ENCODE measurements at places on chromosomes 3 and 15.

GRCh38 chr15:53713218-53713617 lies 46.2 kb downstream of the WDR72 start:
- H3K4me1 ChIP-seq, result no peaks in the 10 kb centered on the region
- peaks cover 39% of the 10 kb centered on the region for H3K27me3 ChIP-seq
- H3K4me3 ChIP-seq, result no peak overlapping the region
- DNase-seq, result no peak

DNA sequence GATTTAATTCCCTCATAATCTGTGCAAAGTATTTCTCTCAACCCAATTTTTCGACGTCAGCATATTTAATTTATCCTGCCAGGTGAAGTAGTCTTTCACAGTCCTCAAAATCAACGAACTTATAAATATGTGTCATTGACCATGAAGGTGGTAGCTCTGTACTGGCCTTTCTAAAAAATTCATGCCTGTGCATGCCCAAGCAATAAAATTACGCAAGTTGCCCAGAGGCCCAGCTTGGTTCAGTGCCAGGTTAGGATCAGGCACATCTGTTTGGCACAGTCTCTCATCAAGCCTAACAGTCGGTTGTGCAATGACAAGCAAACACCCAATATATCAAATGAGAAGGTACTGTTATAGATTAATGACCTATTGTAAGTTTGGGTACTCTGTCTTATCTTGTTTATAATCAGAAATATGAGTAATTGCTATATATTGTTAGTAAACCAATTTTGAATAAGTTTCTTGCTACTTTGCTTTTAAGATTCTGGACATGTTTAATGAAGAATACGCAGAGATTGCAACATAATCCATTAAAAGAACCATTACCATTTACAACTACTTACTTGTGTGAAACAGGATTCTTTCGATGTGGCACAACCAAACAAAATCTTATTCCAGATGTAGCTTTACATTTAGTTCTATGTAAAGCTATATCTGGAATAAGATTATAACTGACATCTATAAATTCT lies 159.0 kb upstream of the IL12A start:
- no peaks in the 10 kb centered on the region for H3K36me3 ChIP-seq
- H3K27ac ChIP-seq, result peak overlapping the region; percentile 12
- no peak overlapping the region for H3K4me3 ChIP-seq
- H3K4me1 ChIP-seq, result peaks cover 28% of the 10 kb centered on the region

- H3K27me3 ChIP-seq, result peaks cover 29% of the 10 kb centered on the region
- no peak overlapping the region for H3K27ac ChIP-seq
- DNase-seq, result no peak
- H3K4me3 ChIP-seq, result no peak overlapping the region
- H3K4me1 ChIP-seq, result no peaks in the 10 kb centered on the region
These were observed 40.5 kb downstream of the SST start for GRCh38 chr3:187629711-187630110.

- H3K4me3 ChIP-seq, result no peak overlapping the region
- H3K4me1 ChIP-seq, result peaks cover 7% of the 10 kb centered on the region
- H3K27me3 ChIP-seq, result no peaks in the 10 kb centered on the region
- DNase-seq, result no peak
- no peaks in the 10 kb centered on the region for H3K36me3 ChIP-seq
These were observed 5.3 kb downstream of the BDH1 start for GRCh38 chr3:197550489-197550888.

GRCh38 chr3:188421836-188422540 lies 268.0 kb downstream of the LPP start:
- peak overlapping the region; percentile 70 for H3K27ac ChIP-seq
- DNase-seq, result no peak
- peaks cover 18% of the 10 kb centered on the region for H3K4me1 ChIP-seq
- H3K36me3 ChIP-seq, result no peaks in the 10 kb centered on the region
- H3K4me3 ChIP-seq, result no peak overlapping the region

DNA sequence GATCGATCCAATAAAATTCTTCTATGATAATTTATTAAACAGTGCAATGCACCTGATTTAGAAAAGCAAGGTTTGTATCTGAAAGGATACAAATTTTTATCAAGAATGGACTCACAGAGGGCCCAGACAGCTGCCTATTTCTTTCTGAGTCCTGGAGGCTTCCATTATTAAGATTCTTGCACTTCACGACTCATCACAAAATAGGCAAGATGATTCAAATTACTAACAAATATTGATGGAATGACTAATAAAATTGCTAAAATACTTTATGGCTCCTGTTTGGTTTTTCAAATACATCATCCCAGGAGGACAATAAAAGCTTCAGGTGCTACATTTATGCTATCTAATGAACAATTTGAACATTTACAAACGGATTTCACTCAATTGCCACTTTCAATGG lies 483.0 kb upstream of the AGTR1 start:
- H3K36me3 ChIP-seq, result no peaks in the 10 kb centered on the region
- no peaks in the 10 kb centered on the region for H3K4me1 ChIP-seq
- DNase-seq, result no peak
- H3K4me3 ChIP-seq, result no peak overlapping the region
- H3K27me3 ChIP-seq, result no peaks in the 10 kb centered on the region

GRCh38 chr3:186932281-186933181 lies 2.2 kb downstream of the ST6GAL1 start:
- H3K4me3 ChIP-seq, result peak overlapping the region; percentile 77
- H3K27ac ChIP-seq, result no peak overlapping the region
- peaks cover 6% of the 10 kb centered on the region for H3K4me1 ChIP-seq

DNA sequence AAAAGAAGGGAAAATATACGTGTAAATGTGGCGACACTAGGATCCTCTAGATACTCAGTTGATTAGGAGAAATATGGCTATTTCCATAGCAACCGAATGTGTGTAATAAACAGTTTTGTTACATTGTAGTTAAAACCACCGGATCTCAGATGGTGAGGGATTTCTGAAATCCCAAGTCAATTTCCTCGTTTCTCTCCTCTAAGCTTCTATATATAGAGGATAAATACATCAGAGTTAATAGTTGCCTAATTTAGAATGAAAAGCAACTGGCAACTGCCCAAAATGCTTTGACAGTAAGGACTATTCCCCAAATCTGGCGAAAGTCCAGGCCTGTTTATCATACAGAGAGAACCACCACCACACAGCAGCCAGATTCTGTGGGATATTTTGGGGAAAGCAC lies 112.6 kb downstream of the GABRB3 start:
- H3K4me1 ChIP-seq, result no peaks in the 10 kb centered on the region
- no peaks in the 10 kb centered on the region for H3K36me3 ChIP-seq
- H3K27me3 ChIP-seq, result no peaks in the 10 kb centered on the region
- H3K4me3 ChIP-seq, result no peak overlapping the region
- DNase-seq, result no peak
- H3K27ac ChIP-seq, result no peak overlapping the region

- peak overlapping the region; percentile 84 for H3K4me3 ChIP-seq
- peaks cover 14% of the 10 kb centered on the region for H3K4me1 ChIP-seq
- DNase-seq, result no peak
- no peak overlapping the region for H3K27ac ChIP-seq
- H3K27me3 ChIP-seq, result no peaks in the 10 kb centered on the region
- no peaks in the 10 kb centered on the region for H3K36me3 ChIP-seq
These were observed 753 bp downstream of the INAFM2 start for GRCh38 chr15:40323953-40324937.

- peak; percentile 35 for DNase-seq
- H3K4me3 ChIP-seq, result no peak overlapping the region
- H3K27me3 ChIP-seq, result peaks cover 35% of the 10 kb centered on the region
- no peaks in the 10 kb centered on the region for H3K4me1 ChIP-seq
These were observed 29.6 kb upstream of the SELENOK start for GRCh38 chr3:53921296-53921695.

DNA sequence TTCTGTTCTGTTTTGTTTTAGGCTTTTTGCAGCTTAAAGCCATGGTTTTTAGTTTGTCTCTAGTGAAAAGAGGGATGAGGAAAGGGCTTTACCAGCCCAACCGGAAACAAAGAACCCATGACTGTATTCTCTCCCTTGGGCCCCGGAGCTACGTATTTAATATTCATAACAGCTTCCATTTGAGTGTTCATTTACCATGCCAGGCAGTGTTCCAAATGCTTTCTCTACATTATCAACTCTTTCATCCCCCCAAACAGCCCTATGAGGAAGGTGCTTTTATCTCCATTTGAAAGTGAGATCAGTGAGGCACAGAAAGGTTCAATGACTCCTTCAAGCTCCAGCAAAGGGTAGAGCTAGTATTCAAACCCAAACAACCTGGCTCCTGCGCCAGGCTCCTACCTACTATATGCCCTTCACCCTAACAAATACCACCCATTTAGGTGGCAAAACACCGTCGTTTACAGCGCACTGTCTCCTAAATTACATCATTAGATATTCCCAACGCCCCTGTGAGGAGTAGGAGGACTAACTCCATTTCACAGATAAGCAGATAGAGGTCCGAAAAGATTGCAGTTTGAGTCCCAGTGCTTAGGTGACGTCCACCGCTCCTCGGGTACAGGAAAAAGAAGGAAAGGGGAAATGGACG lies 27.9 kb downstream of the GTPBP8 start:
- H3K27me3 ChIP-seq, result no peaks in the 10 kb centered on the region
- peaks cover 14% of the 10 kb centered on the region for H3K4me1 ChIP-seq
- H3K36me3 ChIP-seq, result peaks cover 29% of the 10 kb centered on the region
- peak overlapping the region; percentile 92 for H3K4me3 ChIP-seq

DNA sequence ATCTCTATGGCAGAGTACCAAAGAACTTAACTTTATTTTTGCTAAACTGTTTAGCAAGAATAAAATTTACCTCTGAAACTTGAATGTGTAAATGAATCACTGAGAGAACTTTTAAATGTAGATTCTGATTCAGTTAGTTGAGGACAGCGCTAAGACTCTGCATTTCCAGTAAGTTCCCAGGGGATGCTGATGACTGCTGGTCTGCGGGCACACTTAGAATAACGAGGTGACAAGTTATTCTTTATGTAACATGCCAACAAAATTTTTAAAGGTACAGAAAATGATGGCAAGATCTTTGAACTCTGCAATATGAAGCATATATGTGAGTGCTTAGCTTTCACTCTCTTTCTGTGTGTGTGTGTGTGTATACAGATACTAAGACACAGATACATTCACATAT lies 56.4 kb downstream of the TGFBR2 start:
- peaks cover 40% of the 10 kb centered on the region for H3K36me3 ChIP-seq
- H3K27me3 ChIP-seq, result no peaks in the 10 kb centered on the region
- H3K4me3 ChIP-seq, result no peak overlapping the region

DNA sequence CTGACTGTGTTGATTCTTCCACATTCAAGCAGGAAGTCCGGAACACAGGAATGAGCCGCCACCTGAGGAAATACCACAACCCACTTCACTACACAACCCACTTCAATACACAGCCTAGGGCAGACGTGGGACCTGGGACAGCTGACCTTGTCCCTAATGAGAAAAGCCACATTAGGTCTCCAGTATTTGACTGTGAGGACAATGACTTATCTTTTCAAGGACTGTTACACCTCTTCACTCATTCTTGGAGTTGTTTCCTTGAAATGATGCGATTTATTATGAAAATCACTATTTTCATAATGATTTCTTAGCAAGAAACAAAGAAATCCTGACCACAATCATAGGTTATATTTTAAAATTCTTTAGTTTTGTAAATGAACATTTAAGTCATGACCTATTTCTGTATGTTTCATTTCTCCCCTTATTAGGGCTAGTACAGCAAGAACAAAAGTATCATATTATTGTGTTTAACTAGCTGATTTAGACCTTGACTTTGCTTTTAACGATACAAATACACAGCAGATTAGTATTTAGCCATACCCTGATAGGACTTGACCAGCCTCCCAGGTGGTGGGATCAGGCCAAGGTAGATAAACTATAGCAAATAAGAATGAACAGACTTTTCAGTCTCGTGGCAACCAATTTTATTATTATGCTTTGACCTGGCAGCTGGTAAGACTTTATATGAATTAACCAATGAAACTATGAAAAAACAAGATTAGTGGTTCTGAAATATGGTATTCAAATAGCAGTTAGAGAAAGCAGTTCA lies 6.0 kb downstream of the RAB27A start:
- no peak overlapping the region for H3K27ac ChIP-seq
- DNase-seq, result no peak
- no peaks in the 10 kb centered on the region for H3K27me3 ChIP-seq

- H3K27ac ChIP-seq, result peak overlapping the region; percentile 86
- H3K4me3 ChIP-seq, result no peak overlapping the region
- peak; percentile 61 for DNase-seq
- no peaks in the 10 kb centered on the region for H3K36me3 ChIP-seq
- peaks cover 20% of the 10 kb centered on the region for H3K4me1 ChIP-seq
These were observed 70.5 kb upstream of the LIPC start for GRCh38 chr15:58361273-58361759.

GRCh38 chr15:78422571-78423340 lies 15.3 kb upstream of the IREB2 start:
- peak; percentile 69 for DNase-seq
- H3K27ac ChIP-seq, result no peak overlapping the region

DNA sequence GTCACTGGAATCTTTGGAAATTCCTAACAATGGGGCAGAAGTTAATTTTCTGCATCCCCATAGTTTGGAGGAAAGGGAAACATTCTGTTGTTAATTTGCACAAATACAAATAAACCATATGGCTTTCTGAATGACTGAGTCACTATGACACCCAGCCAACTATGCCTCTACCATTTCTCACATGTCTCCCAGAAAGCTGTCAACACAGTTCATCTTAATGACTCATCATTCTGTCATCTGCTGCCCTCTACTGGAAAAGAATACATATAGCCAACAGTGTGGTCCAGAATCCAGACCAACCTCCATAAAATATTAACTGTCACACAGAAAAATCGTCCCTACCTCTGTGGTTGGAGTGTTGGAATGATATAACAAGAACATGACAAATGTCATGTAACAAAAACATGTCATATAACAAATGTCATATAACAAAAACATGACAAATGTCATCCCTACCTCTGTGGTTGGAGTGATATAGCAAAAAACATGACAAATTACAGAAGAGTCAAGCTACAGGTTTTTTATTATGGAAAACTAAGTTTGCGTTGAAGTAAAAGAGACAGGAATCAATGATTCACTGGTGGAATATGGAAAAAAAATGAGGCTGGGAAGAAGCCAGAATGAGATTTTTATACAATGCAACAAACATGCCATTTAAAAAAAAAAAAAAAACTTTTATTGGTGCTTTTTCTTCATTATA lies 47.7 kb upstream of the GYG1 start:
- H3K27me3 ChIP-seq, result peaks cover 28% of the 10 kb centered on the region
- DNase-seq, result peak; percentile 93
- H3K4me3 ChIP-seq, result no peak overlapping the region
- H3K4me1 ChIP-seq, result peaks cover 11% of the 10 kb centered on the region

DNA sequence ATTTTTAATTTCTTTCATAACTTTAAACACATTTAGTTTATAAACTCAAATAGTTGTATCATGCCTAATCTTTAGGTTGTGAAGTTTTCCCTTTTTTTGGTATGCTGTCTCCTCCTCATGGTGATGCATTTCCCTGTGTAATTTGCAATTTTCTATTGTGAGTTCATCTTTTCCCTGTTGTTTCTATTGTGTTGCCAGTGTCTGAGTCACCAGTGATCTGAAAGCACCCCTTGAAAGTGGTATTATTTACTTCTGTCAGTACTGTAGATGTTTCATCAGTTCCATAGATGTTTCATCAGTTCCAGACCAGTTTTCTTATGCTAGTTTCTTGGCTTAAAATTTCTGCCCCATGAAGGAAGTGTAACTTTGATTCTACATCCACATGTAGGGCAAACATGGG lies 80.6 kb downstream of the OXSM start:
- no peaks in the 10 kb centered on the region for H3K36me3 ChIP-seq
- no peak for DNase-seq
- no peaks in the 10 kb centered on the region for H3K4me1 ChIP-seq
- no peaks in the 10 kb centered on the region for H3K27me3 ChIP-seq
- no peak overlapping the region for H3K27ac ChIP-seq
- H3K4me3 ChIP-seq, result no peak overlapping the region

Measured in PC-3 (cell line).